ENCODE measurements at places on chromosomes 5 and 9. TPM values are rescaled to one million over a fixed set of nuclear protein-coding genes. Genes with fewer than 3 reads are reported as not detected.

ANKRD55 gene
- not detected for total RNA-seq

SPTAN1 gene
- total RNA-seq: 178 TPM

SEMA6A gene
- not detected for total RNA-seq

RASEF gene
- total RNA-seq: not detected

IFNA21 gene
- total RNA-seq: not detected

ADGRD2 gene
- not detected for total RNA-seq

ZDHHC11B gene
- 0.59 TPM for total RNA-seq

FBP2 gene
- total RNA-seq: not detected

UCK1 gene
- total RNA-seq: 16.7 TPM

ISL1 gene
- total RNA-seq: not detected

PRDM9 gene
- total RNA-seq: not detected

NDOR1 gene
- total RNA-seq: 30.7 TPM

SMIM33 gene
- not detected for total RNA-seq

GOLGA2 gene
- 34.6 TPM for total RNA-seq

PCDHB2 gene
- total RNA-seq: not detected

NR6A1 gene
- total RNA-seq: 1.1 TPM

ZBTB43 gene
- 21.1 TPM for total RNA-seq

Measured in activated CD8-positive, alpha-beta T cell treated with anti-CD3 and anti-CD28 coated beads for 36 hours (primary cell).